ENCODE measurements at places on chromosomes 5 and 9. TPM values are rescaled to one million over a fixed set of nuclear protein-coding genes. Genes with fewer than 3 reads are reported as not detected.

PCDHGA10 gene
- total RNA-seq: 6.9 TPM

RAB24 gene
- total RNA-seq: 18.5 TPM

CCDC192 gene
- not detected for total RNA-seq

SLC23A1 gene
- total RNA-seq: not detected

SH2D3C gene
- total RNA-seq: 0.28 TPM

MARCHF6 gene
- 71.4 TPM for total RNA-seq

SH3RF2 gene
- 1.1 TPM for total RNA-seq

All from IMR-90 (cell line).